ENCODE measurements at places on chromosomes 2 and 18. TPM values are rescaled to one million over a fixed set of nuclear protein-coding genes. Genes with fewer than 3 reads are reported as not detected.

DNA sequence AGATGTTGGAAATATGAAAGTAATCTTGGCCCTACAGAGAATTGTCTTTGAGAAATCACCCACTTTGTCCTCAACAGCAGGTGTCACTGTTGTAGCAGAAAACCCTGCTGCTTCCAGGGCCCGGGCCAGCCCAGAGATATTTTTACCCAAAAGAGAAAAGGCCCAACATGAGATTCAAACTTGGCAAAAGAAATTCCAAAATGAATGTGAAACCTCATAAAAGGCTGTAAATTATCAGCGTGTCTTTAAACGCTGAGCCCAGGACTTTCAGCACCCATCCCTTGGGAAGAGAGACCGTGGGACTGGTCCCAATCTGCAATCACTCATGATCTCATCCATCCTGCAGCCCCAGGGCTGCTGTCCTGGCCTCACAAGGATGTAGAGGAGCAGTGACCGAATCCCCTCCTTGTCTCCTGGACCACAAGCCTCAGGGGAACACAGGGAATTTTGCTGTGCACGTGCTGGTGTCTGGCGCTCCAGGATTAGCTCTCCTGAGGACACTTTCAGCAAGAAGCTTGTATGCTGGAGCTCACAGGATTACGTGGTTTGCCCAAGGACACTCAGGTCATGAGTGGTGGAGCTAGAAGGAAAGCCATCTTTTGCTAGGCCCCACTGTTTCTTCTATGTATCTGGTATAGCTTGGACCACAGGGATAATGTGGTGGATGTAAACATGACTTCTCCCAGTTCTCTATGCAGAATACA, 202.1 kb downstream of the RNF144A start:
- DNase-seq: no peak

KCNK3 gene
- total RNA-seq: 0.03 TPM

GPR39 gene
- 8.1 TPM for total RNA-seq

- DNase-seq: peak; percentile 13
Observed at GRCh38 chr2:70029814-70030409, 57.4 kb upstream of the PCBP1 start.

CD8A gene
- not detected for total RNA-seq

CRYGD gene
- total RNA-seq: not detected

DNA sequence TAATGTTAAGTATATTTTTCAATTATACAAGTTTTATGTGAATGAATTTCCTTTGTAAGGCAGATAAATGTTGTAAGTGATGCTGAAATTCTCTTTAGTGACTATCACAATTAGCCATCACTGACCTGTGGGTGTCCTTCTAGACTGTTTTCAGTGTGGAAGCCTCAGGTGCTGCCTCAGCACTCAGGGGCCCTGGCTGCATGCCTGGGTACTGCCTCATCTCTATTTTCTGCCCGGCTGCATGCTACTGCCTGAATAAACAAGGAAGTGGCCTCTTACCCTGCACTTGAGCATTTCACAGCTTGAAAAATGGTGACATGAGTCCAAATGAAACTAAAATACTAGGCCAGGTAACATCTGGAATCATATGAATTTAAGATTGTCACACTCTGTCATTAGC, 787.6 kb upstream of the SALL3 start:
- DNase-seq: peak; percentile 73

AGXT gene
- not detected for total RNA-seq

DNA sequence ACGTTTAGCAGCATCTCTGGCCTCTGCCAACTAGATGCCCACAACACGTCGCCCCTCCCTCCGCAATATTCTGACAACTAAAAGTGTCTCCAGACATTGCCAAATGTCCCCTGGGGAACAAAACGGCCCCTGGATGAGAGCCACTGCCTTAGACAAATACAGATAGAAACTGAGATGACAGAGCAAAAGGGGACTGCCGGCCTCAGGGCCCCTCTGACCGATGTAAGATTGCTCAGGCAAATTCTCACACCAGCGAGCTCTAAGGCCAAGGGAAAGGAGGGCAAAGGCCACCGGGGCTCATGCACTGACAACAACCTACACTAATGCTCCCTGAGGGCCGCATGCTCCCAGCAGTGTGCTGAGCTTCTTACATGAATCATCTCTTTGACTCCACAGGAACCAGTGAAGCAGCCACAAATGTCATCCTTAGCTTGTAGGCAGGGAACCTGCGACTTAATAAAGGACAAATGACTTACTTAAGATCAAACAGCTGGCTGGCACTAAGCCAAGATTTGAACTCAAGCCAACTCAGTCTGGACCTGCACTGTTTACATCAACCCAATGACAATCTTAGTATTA, 228.5 kb downstream of the TTC32 start:
- DNase-seq: peak; percentile 56

DNA sequence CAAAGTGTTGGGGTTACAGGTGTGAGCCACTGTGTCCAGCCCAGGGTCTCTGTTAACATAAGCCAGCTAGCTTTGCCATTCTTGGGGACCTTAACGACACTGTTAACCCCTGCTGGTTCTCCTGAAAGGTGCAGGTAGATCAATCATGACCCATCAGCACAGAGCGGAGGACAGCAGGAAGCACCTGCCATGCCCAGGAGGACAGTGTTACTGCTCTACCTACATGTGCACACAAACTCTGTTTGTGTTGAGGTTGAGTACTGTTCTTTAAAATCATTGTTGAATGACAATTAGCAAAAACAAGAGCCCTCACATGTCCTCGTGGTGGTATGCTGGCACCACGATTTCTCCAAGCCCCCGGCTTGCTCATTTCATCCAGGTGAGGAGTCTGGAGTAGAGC, 120.9 kb downstream of the FAM210A start:
- DNase-seq: no peak

MGAT5 gene
- total RNA-seq: 23.2 TPM

DNA sequence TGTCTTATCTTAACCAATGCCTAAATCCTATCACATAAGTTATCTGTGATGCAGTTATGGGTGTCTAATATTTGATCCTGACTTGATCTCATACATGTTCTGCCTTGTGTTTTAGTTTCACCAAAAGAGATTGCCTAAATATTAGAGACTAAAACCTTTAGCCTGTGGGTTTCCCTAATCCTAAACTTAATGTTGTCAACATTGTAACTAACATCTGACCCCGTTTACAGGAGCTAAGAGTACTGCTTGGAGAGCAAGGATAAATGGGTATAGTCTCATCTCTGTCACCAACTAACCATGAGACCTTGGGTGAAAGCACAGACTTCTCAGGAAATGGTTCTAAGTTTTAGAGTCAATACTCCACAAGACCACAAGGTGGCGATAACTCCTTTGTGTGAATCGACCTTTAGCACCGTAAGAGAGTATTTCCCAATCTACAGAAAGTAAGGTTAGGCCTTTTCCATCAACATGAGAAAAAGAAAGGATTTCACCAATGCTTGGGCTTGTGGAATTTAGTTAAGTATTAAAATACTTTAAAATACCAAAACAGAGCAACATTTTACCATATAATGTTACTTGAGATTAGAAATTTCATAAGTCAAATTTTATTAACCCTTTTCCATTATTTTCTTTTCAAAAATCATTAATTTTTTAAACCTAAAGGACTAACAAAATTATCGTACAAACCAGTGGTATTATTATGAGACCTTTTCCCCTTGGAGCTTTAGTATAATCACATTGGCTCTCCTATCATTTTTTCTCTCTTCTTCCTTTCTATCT, 60.5 kb downstream of the G6PC2 start:
- DNase-seq: peak; percentile 68

- no peak for DNase-seq
Observed at GRCh38 chr2:79630060-79630459, 117.2 kb downstream of the CTNNA2 start.

DNA sequence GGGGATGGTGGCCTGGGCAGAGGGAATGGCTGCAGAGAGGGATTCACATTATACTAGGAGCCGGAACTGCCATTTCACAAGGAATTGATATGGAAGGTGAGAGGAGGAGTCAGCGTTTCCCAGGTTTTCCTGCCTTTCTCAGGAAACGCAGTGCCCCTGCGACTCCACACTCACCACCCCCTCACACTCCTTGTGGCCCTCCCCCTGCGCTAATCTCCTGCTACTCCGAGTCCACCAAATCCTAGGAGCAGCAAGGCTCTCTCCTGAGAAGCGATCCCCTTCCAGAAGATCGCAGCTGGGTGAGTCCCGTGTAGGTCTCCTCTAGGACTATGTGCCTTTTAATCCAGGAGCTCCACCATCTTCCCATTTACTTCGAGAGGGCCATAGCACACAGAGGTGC, 140.6 kb downstream of the VAPA start:
- no peak for DNase-seq

GRCh38 chr2:144382849-144383248, 137.1 kb downstream of the ZEB2 start:
- DNase-seq: no peak

GRCh38 chr2:17717666-17718065, 35.9 kb downstream of the SMC6 start:
- no peak for DNase-seq

XRCC5 gene
- total RNA-seq: 425 TPM

DNA sequence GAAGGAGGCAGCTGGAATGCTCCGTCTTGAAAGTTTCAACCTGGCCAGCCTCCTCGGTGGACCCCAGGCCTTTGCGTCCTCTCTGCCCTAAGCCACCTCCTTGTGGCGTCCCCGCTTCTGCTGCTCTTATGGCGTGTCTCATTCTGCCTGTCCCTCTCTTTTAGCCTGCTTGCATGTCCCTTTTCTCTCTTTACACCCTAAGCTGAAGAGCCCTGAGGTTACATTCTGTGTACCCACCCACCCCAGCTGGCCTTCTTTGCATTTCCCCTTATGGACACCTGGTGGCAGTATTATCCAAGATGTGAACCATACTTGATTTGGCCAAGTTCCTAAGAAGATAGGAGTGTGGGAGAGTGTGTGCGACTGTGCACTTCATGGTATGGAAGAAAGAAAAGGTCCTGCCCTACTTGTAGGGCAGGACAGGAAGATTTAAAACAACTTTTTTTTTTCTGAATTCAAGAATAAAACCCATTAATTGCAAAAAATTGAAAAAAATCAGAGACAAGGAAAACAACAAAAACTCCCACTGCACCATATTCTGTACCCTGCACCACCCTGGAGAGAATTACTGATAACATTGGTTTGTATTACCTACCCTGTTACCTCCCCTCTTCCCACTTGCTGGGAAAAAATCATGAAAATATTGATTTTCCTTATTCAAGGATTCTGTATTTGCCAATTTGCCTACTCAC, 77.4 kb downstream of the DYSF start:
- DNase-seq: peak; percentile 34

DNA sequence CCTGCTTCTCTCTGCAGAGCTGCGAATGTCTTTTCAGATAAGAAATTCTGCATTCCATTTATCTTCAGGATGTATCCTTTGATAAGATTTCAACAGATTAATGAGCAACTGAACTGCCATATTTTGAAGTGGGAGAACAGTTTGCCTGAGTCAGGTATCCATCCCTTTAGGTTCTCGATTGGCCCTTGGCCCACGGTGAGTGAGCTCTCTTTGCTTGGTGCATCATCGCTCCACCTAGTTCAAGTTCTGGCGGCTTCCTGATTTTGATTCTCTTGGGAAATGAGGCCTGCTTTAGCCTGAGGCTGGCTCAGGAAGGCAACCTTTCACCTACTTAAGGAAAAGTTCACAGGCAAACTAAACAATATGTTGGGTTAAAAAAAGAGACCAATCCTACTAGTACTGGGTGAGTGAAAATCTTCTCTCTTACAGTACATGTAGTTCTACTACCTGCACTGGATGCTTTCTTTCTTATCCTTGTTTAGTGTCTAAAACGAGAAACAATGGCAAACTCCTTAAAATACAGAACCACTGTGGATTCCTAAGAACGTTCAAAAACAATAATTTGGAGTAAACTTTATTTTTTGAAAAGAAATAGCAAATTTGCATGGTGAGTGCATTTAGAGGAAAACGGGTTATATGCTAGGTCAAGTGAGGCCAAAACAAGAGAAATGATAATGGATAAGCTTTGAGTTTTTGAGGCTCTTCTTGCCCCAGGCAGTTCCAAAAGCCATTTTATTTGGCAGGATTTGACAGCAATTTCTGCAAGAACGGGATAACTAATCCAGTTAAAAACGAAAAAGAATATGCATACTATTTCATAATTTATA, 837 bp upstream of the ACSL3 start:
- peak; percentile 85 for DNase-seq

- DNase-seq: no peak
Observed at GRCh38 chr2:83196225-83196624, 1262.9 kb downstream of the SUCLG1 start.

DNA sequence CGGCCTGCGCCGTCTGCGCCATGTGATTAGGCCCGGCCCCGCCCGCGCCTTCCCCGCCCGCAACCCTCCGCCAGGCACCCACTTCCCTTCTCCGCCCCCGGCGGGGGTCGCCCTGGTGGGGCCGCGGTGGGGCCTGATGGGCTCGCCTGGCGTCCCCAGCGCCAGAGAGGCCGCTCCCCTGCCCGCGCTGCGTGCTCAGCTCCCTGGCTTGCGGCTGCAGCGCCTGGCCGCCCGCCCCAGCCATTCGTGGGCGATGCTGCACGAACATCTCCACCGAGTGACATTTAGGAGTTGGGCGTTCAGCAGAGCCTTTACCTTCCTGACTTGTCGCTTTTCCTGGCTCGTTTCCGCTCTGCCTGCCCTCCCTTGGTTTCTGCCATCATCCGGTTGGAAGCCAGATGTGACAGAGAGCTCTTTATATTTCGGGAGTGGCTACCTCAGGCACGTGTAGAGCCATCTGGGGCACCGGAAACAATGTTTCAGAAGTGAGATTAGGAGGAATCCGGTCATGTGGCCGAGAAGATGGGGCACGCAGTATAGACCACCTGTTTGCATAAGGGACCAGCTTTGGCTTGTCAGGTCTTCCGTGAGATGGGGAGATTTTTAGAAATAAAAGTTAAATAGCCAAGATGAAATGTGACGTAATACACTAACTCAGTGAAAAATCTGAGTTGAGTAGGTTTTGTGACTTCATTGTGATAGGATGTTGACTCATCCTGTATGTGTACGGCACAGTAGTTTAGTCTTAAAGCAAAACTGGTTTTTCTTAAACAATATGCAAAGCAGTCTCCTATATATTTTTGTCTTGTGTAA, 1.2 kb downstream of the GLS start:
- peak; percentile 83 for DNase-seq

SOX11 gene
- 11.2 TPM for total RNA-seq

GRCh38 chr2:154776825-154777224, 78.3 kb downstream of the KCNJ3 start:
- no peak for DNase-seq

DNA sequence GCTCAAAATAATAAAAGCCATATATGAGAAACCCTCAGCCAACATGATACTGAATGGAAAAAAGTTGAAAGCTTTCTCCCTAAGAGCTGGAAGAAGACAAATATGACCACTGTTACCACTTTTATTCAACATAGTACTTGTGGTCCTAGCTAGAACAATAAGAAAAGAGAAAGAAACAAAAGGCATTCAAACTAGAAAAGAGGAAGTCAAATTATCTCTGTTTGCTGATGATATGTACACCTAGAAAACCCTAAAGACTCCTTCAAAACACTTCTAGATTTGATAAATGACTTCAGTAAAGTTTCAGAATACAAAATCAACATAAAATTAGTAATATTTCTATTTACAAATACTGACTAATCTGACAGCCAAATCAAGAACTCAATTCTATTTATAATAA, 328.8 kb upstream of the GCFC2 start:
- no peak for DNase-seq

LCLAT1 gene
- 27.0 TPM for total RNA-seq

CCDC74B gene
- 33.7 TPM for total RNA-seq

CNDP1 gene
- not detected for total RNA-seq

PAX8 gene
- total RNA-seq: 0.57 TPM

UGT1A4 gene
- total RNA-seq: not detected

LRRC30 gene
- total RNA-seq: not detected

Measured in Daoy (cell line).